ENCODE measurements at places on chromosomes 16 and 17.

DNA sequence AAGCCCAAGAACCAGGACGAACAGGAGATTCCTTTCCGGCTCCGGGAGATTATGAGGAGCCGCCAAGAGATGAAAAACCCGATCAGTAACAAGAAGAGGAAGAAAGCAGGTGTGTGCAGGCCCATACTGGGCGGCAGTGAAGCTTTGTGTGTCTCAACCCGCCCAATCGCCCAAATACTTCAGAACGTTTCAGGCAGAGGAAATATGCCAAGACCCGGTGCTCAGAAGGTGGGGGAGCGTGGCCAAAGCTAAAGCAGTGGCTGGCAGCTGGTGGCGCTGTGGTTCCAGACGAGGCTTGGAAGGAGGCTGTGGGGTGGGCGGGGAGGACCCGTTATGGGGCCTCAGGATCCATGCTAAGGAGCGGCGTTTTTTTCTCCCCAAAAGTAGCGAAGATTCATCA lies 1.2 kb downstream of the CCDC137 start:
- no peak for DNase-seq

- no peak for DNase-seq
Observed at GRCh38 chr17:70314096-70314495, 144.8 kb downstream of the KCNJ2 start.

DNA sequence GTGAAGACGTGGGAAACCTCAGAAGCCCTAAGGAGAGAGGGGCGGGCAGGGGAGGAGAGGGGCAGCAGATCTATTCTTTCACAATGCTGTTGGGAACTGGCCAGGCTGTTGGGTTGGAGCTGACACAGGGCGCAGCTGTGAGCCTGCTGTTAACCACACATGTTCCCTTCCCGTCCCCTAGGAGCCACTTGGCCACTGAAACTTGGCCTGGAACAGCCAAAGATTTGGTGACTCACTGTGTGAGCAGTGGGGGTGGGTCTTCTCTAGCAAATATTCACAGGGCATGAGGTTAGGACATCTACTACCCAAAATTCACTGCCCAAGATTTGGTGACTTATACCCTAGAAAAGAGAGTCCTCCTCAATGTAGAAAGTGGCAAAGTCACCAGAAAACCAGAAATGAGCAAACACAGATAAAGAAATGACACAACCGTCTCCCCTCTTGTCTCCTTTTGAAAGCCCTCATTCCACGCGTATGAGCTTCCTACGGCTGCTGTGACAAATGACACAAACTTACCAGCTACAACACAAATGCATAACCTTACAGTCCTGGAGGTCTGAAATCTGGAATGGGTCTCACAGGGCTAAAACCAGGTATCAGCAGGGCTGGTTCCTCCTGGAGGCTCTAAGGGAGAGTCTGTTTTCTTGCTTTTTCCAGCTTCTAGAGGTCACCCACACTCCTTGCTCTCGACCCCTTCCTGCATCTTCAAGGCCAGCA lies 6.3 kb downstream of the TBC1D16 start:
- peak; percentile 53 for DNase-seq

DNA sequence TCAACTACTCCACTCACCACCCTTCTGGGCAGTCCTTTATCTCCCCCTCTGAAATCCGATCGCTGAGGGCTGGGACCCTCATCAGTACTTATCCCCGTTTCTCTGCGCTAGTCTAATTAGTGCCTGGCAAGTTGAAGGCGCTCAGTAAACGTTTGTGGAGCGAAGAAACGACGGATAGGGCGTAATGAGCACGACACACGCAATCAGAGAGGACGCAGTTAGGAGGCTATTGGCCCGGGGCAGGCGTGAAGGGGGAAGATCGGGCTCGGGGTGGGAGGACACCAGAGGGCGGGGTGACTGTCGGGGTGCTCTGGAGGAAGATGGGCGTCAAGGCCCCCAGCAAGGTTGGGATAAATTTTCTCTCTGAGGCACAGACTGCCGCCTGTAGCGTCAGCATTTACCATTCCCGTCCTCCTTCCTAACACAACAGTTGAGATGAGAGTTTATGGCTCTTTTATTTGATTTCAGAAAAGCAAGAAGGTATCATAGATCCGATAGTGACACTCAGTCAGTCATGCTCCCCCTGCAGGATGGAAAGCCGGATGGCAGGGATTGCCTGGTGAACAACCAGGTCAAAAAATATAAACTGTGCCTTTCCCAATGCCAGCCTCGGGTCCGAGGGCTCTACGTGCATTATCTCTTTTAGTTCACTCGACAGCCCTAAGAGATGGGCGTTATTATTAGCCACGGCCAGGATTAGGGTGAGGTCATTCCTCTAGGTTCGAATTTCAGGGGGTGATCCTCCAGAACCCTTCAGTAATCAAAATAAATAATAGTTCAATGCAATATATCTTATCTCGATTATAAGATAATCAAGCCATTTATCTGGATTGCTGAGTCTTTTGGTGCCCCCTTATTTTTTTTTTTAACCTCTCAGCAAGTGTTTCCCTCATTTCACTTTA lies 9.5 kb upstream of the ARL4D start:
- peak; percentile 81 for DNase-seq

DNA sequence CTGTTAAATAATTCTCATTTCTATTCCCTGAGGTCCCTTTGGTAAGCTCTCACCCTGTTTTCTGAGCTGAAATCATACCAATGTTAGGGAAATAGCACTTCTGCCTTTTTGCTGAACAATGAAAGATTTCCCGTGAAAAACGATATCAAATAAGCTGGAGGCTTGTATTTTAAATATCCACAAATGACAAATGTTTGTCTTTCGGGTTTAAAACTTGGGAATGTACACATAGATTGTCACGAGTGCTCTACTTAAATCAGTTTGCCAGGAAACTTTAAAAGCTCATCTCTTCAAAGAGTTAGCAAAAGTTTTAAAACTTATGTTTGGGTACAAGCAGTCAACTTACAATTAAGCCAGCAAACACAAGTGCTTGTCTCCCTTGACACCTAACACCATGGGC lies 393.5 kb upstream of the MON1B start:
- DNase-seq: no peak
